ENCODE measurements at places on chromosomes 1 and 21. TPM values are rescaled to one million over a fixed set of nuclear protein-coding genes. Genes with fewer than 3 reads are reported as not detected.

The SH2D2A gene
- 1.6 TPM for total RNA-seq

The MAB21L3 gene
- 4.2 TPM for total RNA-seq

The GREM2 gene
- 8.8 TPM for total RNA-seq

DNA sequence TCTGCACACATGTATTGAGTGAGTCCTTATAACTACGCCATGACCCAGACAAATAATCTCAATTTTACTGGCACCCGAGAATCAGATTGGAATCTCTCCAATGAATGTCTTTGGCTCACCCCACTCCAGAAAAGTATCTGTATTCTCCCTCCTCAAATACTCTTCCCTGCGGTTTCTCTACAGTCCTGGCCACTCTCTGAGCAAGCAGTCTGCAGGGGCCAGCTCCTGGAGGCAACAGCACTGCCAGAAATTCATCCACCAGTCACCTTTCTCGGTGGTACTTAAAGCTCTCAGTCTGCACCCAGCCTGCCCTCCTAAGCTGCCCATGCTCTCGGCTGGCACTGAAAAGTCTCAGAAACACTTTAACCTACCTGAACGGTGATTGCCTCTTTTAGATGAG, 16.1 kb upstream of the LYST start:
- H3K36me3 ChIP-seq, result no peaks in the 10 kb centered on the region
- no peaks in the 10 kb centered on the region for H3K27me3 ChIP-seq
- DNase-seq, result no peak

GRCh38 chr1:93979718-93980319, 70.6 kb upstream of the GCLM start:
- H3K4me1 ChIP-seq, result no peaks in the 10 kb centered on the region
- peak overlapping the region; percentile 42 for H3K27ac ChIP-seq
- peak; percentile 57 for DNase-seq
- H3K27me3 ChIP-seq, result no peaks in the 10 kb centered on the region
- H3K36me3 ChIP-seq, result no peaks in the 10 kb centered on the region
- H3K4me3 ChIP-seq, result no peak overlapping the region

GRCh38 chr1:205179842-205180241, 31.7 kb downstream of the DSTYK start:
- no peaks in the 10 kb centered on the region for H3K27me3 ChIP-seq
- peaks cover 4% of the 10 kb centered on the region for H3K4me1 ChIP-seq
- H3K27ac ChIP-seq, result no peak overlapping the region
- DNase-seq, result no peak
- peaks cover 2% of the 10 kb centered on the region for H3K36me3 ChIP-seq

DNA sequence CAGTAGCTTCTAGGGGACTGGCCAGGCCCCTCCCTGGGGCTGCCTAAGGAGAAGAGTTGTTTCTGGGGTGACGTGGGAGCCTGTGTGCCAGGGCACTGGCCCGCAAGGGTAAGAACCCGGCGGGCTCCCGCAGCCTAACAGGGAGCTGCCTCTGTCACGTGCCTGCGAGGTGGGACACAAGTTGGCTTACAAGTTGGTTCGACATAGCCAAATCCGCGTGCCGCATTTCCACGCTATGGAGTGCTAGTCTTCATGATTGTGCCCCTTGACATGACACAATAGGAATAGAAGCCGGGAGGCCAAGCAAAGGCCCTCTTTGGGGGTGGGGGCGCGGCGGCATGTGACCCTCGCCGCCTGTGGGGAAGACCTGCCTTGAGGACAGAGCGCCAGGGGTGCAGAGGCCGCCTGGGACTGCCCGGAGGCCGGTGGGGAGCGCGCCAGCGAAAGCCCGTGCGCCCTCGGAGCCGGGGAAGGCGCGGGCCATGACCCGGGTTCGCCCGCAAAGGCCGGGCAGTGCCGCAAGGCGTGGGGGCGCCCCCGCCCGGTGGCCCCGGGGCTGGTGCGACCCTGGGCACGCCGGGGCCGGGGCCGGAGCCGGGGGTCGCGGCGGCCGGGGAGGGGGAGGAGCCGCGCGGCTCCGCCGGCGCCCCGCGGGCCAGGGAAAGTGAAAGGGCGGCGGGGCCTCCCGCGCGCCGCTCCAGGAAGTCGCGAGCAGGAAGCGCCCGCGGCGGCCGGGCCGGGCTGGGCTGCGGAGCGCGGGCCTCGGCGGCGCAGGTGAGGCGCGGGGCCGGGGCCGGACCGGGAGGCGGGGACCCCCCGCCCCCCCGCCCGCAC, at the start of gene SLC37A1:
TSS of gene SLC37A1 (plus strand) at position 702 of the 834 bp plus-strand sequence. CDS start 4,603 bp downstream, outside the sequence.
- DNase-seq, result no peak
- peaks cover 7% of the 10 kb centered on the region for H3K4me1 ChIP-seq
- no peaks in the 10 kb centered on the region for H3K27me3 ChIP-seq
- peak within 1 kb of the TSS; percentile 28 for H3K27ac ChIP-seq
- peak within 1 kb of the TSS; percentile 74 for H3K4me3 ChIP-seq

DNA sequence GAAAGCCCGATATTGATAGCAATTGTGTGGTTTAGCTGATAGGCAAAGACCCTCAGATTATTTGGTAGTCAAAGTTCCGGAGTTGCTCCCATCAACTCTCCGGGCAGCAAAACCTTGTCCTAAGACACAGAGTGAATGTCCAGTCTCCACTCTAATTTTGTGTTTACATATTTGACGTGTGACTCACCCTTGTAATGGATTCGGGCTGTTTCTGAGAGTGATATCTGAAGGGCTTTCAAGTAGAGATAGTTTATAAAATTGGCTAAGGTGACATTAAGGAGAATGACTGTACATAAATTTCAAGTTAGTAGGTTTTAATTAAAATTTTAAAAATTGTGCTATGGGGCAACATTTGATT, 154.2 kb downstream of the CNIH3 start:
- no peak overlapping the region for H3K27ac ChIP-seq
- no peaks in the 10 kb centered on the region for H3K36me3 ChIP-seq
- H3K27me3 ChIP-seq, result no peaks in the 10 kb centered on the region
- no peaks in the 10 kb centered on the region for H3K4me1 ChIP-seq
- DNase-seq, result no peak

DNA sequence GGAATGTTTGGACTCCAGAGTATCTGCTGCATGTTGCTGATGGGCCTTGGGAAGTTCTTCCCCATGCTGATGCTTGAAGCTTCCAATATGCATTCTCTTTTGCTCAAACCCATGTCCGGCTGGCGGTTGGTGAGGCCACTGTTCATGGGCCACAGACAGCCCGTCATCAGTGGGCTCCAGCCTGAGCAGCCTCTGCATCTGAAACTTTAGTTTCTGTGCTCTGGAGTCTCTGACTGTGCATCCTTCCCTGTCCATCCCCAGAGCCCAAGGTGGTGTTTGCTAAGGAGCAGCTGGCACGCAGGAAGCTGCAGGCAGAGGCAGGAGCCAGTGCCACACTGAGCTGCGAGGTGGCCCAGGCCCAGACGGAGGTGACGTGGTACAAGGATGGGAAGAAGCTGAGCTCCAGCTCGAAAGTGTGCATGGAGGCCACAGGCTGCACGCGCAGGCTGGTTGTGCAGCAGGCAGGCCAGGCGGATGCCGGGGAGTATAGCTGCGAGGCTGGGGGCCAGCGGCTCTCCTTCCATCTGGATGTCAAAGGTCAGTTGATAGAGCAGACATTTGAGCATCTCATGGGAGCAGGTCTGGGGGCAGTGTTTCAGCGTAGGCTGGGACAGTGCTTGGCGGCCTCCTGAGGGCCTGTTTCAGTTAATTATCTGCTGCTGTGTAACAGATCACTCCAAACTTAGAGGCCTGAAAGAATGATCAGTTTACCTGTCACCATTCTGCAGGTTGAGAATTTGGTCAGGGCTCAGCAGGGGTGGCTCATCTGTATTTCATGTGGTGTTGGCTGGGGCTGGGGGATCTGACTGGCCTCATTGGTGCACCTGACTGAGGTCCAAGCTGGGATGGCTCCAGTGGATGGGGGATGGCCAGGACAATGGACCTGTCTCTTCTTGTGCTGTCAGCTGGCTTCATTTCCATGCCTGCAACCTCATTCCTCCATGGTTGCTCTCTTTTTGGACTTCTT, 16.6 kb downstream of the OBSCN start:
- H3K4me1 ChIP-seq, result no peaks in the 10 kb centered on the region
- no peak for DNase-seq
- no peak overlapping the region for H3K4me3 ChIP-seq

- no peaks in the 10 kb centered on the region for H3K36me3 ChIP-seq
- no peak overlapping the region for H3K27ac ChIP-seq
- no peaks in the 10 kb centered on the region for H3K4me1 ChIP-seq
- no peak for DNase-seq
Measured at GRCh38 chr1:73907051-73907450, 290.9 kb downstream of the LRRIQ3 start.

DNA sequence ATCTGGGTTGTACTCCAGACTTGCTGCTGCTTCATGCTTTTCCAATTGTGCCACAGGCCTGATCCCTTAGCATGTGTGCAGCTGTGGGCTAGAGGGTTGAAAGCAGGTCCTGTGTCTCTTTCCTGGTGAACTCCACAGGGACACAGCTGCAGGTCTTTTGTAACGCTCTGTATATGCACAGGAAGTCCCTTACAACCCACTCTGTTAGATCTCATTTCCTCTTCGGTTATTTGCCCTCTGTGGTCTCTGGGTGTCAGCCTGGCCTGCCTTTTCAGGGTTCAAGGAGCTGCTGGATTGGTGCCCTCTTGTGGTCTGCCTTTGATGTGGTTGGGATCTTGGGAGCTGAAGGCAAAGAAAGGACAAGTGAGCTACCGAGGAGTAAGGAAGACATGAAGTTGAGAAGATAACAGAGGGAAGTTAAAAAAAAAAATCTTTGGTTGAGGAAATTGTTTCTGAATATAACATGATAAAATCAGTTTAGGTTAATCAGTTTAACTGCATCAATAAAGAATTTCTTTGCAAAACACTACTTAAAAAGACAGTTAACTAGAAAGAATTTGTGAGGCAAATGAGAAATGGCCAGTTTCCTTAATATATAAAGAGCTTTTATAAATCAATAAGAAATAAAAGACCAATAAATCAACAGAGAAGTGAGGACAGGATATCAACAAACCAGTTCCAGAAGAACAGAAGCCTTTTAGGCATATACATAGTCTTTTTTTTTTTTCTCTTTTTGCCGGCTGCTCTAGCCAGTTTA, 44.1 kb downstream of the UCK2 start:
- peak; percentile 75 for DNase-seq
- H3K36me3 ChIP-seq, result no peaks in the 10 kb centered on the region
- H3K4me3 ChIP-seq, result no peak overlapping the region

DNA sequence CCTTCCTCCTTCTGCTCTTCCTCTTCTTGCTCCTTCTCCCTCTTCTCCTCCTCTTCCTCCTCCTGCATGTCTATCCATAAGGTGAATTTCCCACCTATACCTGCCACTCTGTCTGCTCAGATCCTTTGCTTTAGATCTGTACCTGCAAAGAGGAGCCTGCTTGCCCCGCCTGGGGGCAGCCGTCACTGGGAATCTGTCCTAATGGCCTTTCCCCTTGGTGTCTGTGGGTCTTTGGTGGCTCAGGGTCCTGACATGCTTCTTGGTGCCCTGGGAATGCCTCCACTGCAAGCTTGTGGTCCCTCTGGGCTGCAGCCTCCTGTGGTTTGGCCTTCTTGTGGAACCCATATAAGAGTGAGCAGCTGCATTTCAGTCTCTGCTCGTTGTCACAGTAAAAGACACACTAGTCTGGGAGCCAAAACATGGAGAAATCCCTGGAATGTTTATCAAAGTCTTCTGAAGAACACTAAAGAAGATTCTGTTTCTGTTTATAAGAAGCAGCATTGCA, 79.5 kb upstream of the CSF3R start:
- H3K4me1 ChIP-seq, result no peaks in the 10 kb centered on the region
- H3K27ac ChIP-seq, result no peak overlapping the region
- no peaks in the 10 kb centered on the region for H3K36me3 ChIP-seq
- no peak overlapping the region for H3K4me3 ChIP-seq
- H3K27me3 ChIP-seq, result no peaks in the 10 kb centered on the region
- DNase-seq, result no peak

DNA sequence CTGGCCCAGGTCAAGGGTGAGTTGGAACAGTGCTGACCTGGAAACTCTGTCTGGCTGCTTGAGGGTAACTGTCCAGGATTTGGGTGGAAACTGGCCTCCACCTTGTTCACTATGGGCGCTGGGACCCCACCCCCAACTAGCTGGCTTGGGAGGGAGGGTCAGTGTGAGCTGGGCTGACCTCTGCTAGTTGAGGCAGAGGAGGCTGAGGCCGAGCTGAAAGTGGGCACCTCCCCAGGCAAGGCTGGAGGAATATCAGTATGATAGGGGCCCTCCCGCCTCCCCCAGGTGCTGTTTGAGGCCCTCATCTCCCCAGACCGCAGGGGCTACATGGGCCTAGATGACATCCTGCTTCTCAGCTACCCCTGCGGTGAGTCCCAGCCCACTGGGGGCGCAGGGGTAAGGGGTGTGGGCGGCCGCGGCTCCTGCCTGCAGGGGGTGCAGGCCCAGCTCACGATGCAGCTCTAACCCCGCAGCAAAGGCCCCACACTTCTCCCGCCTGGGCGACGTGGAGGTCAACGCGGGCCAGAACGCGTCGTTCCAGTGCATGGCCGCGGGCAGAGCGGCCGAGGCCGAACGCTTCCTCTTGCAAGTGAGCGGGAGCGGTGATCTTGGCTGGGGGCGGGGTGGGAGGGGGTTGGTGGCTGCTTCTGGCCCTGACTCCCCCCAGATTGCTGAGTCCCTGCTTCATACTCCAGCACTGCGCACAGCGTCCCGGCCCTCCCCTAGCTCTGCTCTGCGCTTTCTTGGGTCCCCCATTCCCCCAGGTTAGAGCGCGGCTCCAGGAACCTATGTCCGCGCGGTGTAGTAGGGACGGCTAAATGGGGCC, 22.9 kb downstream of the PTPRU start:
- peak overlapping the region; percentile 6 for H3K4me3 ChIP-seq
- no peaks in the 10 kb centered on the region for H3K36me3 ChIP-seq
- DNase-seq, result no peak
- H3K4me1 ChIP-seq, result peaks cover 6% of the 10 kb centered on the region
- no peaks in the 10 kb centered on the region for H3K27me3 ChIP-seq

- DNase-seq, result no peak
- no peaks in the 10 kb centered on the region for H3K27me3 ChIP-seq
- peaks cover 2% of the 10 kb centered on the region for H3K4me1 ChIP-seq
- H3K4me3 ChIP-seq, result no peak overlapping the region
- H3K36me3 ChIP-seq, result no peaks in the 10 kb centered on the region
Measured at GRCh38 chr1:203450001-203450400, 25.6 kb upstream of the PRELP start.

DNA sequence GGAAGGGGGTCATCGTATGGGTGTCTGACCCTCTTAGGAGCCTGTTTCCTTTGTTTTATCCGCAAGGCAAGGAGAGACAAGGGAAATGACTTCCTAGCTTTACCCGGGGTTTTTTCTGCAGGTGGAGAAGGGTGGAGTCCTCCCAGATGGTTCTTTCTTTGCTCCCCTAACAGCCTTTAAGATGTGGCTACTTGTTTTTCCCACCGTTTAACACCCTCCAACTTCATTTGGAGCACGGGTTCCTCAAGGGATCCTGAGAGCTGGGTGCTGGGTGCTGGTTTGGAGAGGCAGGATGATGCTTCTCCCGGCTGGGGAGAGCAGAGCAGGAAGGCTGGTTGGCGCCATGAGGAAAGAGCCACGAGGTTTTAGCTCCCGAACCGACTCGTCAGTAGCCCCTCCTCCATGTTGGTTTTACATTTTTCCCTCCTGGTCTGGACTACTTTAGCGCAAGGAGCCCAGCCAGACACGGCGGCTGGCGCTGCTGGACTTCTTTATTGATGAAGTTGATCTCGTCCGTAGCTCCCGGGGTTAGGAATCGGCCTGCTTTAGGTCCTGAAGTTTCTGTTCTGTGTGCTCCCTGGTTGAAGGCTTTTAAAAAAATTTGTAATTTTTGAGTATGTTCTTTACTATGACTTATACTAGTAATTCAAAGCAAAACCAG, 1.4 kb downstream of the UCK2 start:
- H3K4me3 ChIP-seq, result peak overlapping the region; percentile 89
- H3K27ac ChIP-seq, result peak overlapping the region; percentile 81
- no peaks in the 10 kb centered on the region for H3K36me3 ChIP-seq
- H3K4me1 ChIP-seq, result peaks cover 12% of the 10 kb centered on the region
